ENCODE measurements at places on chromosomes 1 and 21. TPM values are rescaled to one million over a fixed set of nuclear protein-coding genes. Genes with fewer than 3 reads are reported as not detected.

SLFNL1 gene
- 0.09 TPM for total RNA-seq

PRAMEF4 gene
- total RNA-seq = not detected

HLX gene
- 3.9 TPM for total RNA-seq

AMY1C gene
- not detected for total RNA-seq

SKI gene
- 23.6 TPM for total RNA-seq

TSACC gene
- total RNA-seq = 1.8 TPM

LINGO4 gene
- total RNA-seq = not detected

UQCRHL gene
- total RNA-seq = 6.5 TPM

TAS1R1 gene
- not detected for total RNA-seq

LYPD8 gene
- total RNA-seq = 0.09 TPM

PRKCZ gene
- total RNA-seq = 10.1 TPM

PARP1 gene
- total RNA-seq = 114 TPM

WDR3 gene
- total RNA-seq = 31.9 TPM

GGPS1 gene
- total RNA-seq = 17.0 TPM
